Small intestine (tissue), 16 donors: ENCODE measurements at places on chromosomes 2 and 18. TPM values are rescaled to one million over a fixed set of nuclear protein-coding genes. Genes with fewer than 3 reads are reported as not detected.

Gene SPAG16
- 52.5 TPM for polyA plus RNA-seq

Gene FSHR
- polyA plus RNA-seq: not detected

Gene FLACC1
- polyA plus RNA-seq: 0.71 TPM

Gene TBR1
- not detected for polyA plus RNA-seq

Gene CENPO
- polyA plus RNA-seq: 1.4 TPM

Gene TCF23
- polyA plus RNA-seq: 0.03 TPM

Gene IL18RAP
- polyA plus RNA-seq: 0.66 TPM

Gene COQ10B
- polyA plus RNA-seq: 25.7 TPM

Gene ITGA6
- 33.2 TPM for polyA plus RNA-seq

Gene SLC5A7
- polyA plus RNA-seq: not detected

Gene FBXO48
- polyA plus RNA-seq: 2.6 TPM

Gene SLC8A1
- polyA plus RNA-seq: 5.6 TPM

Gene KCNK3
- 0.28 TPM for polyA plus RNA-seq

Gene TMEM198
- polyA plus RNA-seq: 1.8 TPM

Gene METAP1D
- 8.4 TPM for polyA plus RNA-seq

Gene PDCD1
- polyA plus RNA-seq: 0.27 TPM

Gene SIX2
- 0.12 TPM for polyA plus RNA-seq

Gene ROCK1
- 6.8 TPM for polyA plus RNA-seq

Gene ATP5MC3
- polyA plus RNA-seq: 841 TPM

Gene LRRTM1
- polyA plus RNA-seq: 1.1 TPM

Gene ZNF892
- polyA plus RNA-seq: 0.66 TPM

Gene VWA3B
- 1.4 TPM for polyA plus RNA-seq

Gene CYTIP
- polyA plus RNA-seq: 9.4 TPM

Gene SIX3
- polyA plus RNA-seq: not detected

Gene PIEZO2
- 30.2 TPM for polyA plus RNA-seq

Gene NAPG
- 11.1 TPM for polyA plus RNA-seq

Gene GALNT5
- 0.67 TPM for polyA plus RNA-seq

Gene RAB27B
- polyA plus RNA-seq: 3.8 TPM

Gene LYPD6B
- 4.4 TPM for polyA plus RNA-seq

Gene ZRANB3
- 3.0 TPM for polyA plus RNA-seq

Gene EVA1A
- polyA plus RNA-seq: 0.45 TPM

Gene BCL11A
- polyA plus RNA-seq: 10.7 TPM

Gene ANKRD62
- polyA plus RNA-seq: not detected

Gene CAPN13
- 12.4 TPM for polyA plus RNA-seq
